ENCODE measurements at places on chromosomes 16 and 17.

DNA sequence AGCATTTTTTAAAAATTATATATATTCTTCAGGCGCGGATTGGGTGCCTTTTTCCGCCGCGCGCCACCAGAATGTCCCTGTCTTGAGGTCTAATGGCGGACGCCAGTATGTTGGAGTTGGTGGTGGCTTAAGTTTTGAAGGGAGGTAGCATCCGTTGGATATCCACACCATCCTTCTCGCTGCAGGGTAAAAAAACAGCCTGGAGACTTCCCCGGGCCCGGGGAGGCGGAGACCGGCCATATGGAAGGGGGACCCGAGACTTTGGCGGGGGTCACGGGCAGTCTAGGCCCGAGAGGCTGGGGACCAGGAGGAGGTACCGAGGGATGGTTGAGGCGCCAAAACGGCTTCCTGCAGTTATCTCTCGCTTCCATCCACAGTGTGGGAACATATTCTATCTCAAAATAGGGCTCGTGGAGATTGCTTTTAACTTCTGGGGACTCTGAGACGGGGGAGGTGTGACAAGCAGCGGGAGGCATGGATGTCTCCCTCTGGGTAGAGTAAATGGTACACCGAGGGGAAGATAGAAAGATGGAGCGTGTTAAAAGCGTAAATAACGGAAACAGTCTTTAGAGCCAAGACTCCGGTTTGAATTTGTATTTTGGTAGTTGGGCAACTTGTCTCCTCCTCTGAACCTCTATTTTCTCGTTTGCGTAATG lies at the start of gene SF3B3:
SF3B3 (plus strand) TSS at position 74 of the 656 bp plus-strand sequence. CDS start 2,841 bp downstream, outside the sequence.
- no peak for DNase-seq

DNA sequence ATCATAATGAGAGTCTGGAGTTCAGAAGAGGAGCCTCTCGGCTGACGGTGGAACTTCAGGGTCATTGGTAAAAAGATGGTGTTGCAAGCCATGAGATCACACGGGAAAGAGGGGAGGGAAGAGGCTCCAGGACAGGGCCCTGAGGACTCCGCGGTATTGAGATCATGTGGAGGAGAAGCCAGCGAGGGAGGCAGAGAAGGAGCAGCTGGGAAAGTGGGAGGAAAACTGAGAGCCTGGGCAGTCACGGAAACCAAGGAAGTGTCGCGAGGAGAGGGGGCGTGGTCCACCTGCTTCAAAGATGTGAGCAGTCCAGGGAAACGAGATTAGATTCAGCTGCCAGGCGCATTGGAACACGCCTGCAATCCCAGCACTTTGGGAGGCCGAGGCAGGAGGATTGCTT lies 27.7 kb upstream of the SBK1 start:
- no peak for DNase-seq

- no peak for DNase-seq
Measured at GRCh38 chr16:5665834-5666233, 568.2 kb upstream of the EEF2KMT start.

GRCh38 chr16:22192261-22193062 lies 13.6 kb upstream of the EEF2K start:
- no peak for DNase-seq

DNA sequence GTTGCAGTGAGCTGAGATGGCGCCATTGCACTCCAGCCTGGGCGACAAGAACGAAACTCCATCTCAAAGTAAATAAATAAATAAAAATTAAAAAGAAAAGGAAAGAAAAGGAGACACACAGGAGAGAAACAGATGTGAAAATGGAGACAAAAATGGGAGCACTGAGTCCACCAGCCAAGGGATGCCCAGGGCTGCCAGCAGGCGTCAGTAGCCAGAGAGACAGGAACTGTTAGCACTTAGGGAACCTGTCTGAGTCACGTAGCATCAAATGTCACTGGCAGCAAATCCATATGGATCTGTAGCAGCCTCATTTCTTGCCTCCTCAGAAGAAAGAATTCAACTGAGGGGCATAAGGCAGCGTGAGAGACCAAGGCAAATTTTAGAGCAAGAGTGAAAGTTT lies 79.7 kb downstream of the CYLD start:
- no peak for DNase-seq

DNA sequence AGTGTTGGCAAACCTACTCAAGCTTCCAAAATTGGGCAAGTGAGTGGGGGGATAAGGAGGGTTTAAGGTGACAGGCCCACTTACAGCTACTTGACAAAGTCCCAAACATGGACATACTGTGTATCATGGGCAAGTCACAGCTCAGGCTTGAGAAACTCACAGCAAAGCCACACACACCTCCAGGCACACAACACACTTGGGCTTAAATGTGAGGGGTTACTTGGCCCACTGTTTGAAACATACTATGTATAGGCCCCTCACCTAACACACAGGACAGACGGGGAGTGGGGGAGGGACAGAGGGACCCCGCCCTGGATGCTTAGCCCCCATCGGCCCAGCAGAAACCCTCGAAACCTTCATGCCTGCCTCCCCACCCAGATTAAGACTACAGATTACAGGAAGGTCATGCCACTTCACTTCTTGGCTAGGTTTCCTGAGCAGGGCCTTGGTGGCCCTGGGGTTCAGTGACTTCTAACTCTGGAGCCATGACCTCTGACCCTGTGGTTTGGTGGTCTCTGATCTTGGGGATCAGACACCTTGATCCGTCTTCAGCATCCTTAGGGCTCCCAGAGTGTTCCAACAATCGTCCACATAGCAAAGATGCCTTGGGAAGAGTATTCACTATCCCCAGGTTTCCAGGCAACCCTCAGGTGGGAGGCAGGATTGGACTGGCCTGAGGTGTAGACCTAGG lies 2.3 kb upstream of the SAMD14 start:
- DNase-seq = no peak

GRCh38 chr17:82658331-82658730 lies 10.1 kb upstream of the WDR45B start:
- DNase-seq = no peak

All from spinal cord (tissue), 10 donors.